ENCODE measurements at places on chromosomes 5 and 9. TPM values are rescaled to one million over a fixed set of nuclear protein-coding genes. Genes with fewer than 3 reads are reported as not detected.

GRCh38 chr5:65021527-65022226 is 252.9 kb downstream of the CWC27 start:
- DNase-seq, result no peak

NR4A3 gene
- 26.2 TPM for total RNA-seq

SMIM32 gene
- total RNA-seq, result not detected

GRCh38 chr5:157593052-157593757 is 17.6 kb upstream of the ADAM19 start:
- DNase-seq, result no peak

SOX30 gene
- 0.52 TPM for total RNA-seq

- peak; percentile 19 for DNase-seq
Observed at GRCh38 chr9:93895535-93895934, 59.6 kb downstream of the BARX1 start.

GRCh38 chr5:112356178-112356956 is 62.7 kb downstream of the EPB41L4A start:
- DNase-seq, result no peak

DNA sequence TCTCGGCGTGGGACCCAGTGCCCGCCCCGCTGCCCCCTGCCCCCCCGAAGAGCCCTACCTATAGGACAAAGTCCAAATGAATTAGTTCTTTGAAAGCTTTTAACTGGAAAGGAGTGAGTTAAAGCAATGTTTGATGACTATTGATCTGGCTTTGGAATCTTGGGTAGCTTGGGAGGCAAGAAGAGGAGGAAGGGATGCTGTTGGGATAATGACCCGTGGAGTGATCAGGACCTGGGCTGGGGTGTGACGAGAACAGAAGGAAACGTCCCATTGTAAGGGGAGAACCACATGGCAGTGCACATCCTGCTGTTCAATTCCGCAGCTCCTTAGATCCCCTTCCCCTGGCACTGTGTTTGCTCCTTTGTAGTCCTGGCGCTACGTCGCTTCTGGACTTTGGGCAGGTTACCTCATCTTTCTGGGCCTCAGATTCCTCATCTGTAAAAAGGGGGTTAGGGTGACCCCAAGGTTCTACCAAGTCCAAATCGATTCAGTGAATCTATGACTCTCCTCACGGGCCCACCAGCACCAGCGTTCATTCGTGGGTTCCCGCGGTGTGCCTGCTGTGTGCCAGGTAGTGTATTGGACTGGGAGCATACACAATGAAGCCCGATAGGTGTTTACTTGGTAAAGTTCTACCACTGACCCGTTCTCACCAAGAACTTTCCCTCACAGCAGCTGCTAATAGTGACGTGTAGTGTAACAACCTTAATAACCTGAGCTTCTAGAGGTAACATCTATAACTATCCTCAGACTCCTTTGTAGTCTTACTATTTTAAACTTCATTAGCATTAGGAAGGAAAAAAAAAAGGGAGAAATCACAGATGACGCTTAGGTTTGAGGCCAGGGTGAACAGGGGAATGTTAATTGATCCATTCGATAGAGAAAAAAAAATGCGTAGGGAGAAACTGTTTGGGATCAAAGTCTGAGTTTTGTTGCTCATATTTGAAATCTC is 1.1 kb upstream of the NADK2 start:
- no peak for DNase-seq

GRCh38 chr9:83440641-83441040 is 97.6 kb downstream of the FRMD3 start:
- no peak for DNase-seq

GHR gene
- 3.6 TPM for total RNA-seq

PPP6C gene
- 36.9 TPM for total RNA-seq

DNA sequence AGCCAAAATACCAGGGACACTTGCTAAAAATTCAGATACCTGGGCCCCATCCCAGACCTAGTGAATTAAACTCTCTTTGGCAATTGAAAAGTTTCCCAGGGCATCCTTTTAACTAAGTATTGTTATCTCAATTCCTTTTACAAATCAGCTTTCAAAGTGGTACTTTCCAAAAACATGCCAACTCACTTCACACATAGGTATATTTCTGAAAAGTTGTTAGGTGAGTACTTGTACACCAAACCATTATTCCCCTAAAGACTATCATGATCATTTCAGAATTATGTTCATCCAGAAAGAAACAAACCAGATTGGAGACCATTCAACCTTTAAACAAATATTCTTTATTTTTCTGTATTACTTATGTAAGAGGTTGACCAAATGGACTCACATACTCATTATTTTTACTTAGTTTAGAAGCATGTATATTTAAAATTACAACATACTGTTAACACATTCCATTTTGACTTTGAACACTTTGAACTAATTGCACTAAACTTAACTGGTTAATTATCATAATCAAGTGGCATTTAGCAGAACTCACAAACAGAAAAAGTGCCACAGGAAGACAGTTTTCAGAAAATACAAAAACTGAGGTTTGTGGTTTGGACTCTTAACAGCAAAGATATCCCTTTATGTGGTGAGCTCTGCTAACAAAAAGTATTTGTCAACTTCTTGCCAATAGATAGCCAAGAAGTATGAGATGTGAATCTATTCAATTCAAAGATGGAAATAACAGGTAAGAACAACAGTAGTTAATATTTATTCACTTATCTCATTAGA is 40.7 kb downstream of the KIAA0825 start:
- DNase-seq, result no peak

HMCN2 gene
- total RNA-seq, result 9.5 TPM

- DNase-seq, result no peak
Observed at GRCh38 chr5:167964529-167964928, 326.9 kb upstream of the WWC1 start.

CDO1 gene
- total RNA-seq, result 3.5 TPM

C9orf57 gene
- total RNA-seq, result not detected

- no peak for DNase-seq
Observed at GRCh38 chr5:112978836-112979235, 2.2 kb downstream of the DCP2 start.

DNA sequence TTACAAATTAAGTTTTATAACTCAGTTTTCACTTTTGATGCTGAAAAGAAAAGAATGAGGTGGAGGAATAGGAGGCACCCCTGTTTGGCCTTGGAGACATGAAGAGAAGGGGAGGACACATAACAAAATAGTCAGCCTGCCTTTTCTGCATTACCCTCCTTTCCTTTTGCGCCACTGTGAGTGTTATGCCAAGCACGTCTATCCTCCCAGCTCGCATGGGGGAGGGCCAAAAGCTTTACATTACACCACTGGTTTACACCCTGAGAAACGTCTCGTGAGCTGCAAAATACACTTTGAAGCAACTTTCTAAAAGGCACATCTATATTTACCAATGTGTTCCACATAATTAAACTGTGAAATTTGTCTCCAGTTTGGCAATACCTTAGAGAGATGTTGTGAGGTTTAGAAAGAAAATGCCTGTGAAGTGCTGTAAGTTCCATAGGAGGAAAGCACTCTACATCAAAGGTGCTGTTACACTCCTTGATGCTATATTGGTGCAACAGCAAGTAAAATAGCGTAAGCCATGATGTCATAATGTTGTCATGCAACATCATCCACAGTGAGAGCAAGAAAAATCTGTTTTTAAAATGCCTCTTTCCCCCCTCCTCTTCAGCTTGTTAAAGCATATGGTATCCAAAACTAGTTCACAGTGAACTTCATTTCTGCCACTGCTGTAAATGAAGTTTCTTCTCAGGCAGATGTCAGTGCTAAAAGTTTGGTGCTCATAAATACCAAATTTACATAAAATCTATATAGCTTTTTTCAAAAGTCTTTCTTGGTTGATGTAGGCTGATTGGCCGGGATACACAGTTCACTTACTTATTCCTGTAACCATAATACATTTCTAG is 50.3 kb downstream of the CETN3 start:
- no peak for DNase-seq

- DNase-seq, result no peak
Observed at GRCh38 chr9:129637673-129638439, 4.1 kb downstream of the ASB6 start.

DNA sequence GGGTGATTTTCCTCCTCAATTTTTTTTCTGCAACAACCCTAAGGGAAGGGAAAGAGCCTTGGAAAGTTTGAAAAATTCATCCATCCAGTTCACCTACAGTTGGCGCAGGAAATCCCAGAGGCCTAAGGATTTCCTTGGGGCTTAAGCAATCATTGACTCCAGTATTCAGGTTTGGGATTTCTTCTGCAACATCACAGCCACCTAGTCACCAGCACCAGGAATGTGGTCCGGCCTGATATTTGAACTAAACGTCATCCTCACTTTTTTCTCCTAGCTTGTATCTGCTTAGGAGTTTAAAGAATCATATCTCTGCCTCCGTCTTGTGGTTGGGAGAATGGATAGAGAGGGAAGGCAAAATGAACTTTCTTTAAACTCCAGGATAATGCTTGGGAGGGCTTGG is 20.2 kb upstream of the TLE4 start:
- DNase-seq, result no peak

- DNase-seq, result no peak
Observed at GRCh38 chr9:15317836-15318235, 10.8 kb upstream of the TTC39B start.

DNA sequence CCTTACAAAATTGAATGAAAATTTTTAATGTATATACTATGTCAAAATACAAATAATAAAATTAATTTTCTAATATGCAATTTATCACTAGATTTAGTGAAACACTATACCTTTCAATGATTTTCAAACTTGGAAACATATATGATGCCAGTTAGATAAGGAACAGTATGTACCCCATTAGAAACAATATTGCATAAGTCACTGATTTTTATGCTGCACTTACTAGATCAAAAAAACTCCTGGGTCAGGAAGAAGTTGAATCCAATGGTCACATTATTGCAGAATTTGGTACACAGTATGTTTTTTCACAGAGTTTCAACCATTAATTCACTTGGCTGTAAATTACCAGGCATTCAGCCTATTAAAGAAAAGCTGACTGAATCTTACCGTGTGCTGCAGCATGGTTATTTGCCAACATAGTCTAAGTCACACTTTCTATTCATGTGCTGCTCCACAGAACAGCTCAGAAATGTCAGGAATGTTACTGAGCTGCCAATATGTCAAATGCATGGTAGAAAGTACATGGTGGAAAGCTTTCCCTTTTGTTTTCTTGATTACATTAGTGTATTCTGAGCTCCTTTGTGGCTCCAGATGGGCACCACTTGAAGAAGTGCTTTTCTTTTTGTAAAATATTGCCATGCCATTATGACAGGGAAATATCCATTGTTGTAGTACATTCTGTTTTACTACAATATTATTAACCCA is 9.9 kb upstream of the PRR16 start:
- DNase-seq, result no peak

DNA sequence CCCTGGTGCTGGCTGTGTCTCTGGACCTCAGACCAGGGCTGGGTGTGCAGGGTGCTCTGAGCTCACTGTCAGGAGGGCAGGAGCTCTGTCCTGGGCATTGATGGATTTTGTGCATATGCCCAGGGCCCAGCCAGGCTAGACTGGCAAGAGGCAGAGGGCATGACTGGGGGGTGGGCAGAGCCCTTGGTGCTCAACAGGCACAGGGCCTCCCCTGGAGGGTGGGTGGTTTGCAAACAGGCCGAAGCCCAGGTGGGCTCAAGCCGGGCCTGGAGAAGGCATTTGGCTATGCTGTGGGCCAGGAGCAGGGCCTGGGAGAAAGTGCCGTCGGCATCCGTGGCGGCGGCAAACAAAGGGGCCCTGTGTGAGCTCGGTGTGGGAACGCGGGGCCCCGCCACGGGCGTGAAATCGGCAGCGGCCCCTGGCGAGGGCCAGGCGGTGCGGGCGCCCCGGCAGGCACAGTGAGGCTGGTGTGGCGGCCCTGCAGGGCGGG is 1.9 kb upstream of the NRARP start:
- no peak for DNase-seq

Measured in ureter (tissue), 1 donor.